ENCODE measurements at places on chromosomes 7 and 10. TPM values are rescaled to one million over a fixed set of nuclear protein-coding genes. Genes with fewer than 3 reads are reported as not detected.

Gene LEP
- not detected for total RNA-seq

Gene NPC1L1
- total RNA-seq: not detected

Gene GNGT1
- not detected for total RNA-seq

Gene SEMA3D
- total RNA-seq: 19.8 TPM

- DNase-seq: peak; percentile 26
Observed at GRCh38 chr7:27873981-27874957, 134.3 kb downstream of the TAX1BP1 start.

DNA sequence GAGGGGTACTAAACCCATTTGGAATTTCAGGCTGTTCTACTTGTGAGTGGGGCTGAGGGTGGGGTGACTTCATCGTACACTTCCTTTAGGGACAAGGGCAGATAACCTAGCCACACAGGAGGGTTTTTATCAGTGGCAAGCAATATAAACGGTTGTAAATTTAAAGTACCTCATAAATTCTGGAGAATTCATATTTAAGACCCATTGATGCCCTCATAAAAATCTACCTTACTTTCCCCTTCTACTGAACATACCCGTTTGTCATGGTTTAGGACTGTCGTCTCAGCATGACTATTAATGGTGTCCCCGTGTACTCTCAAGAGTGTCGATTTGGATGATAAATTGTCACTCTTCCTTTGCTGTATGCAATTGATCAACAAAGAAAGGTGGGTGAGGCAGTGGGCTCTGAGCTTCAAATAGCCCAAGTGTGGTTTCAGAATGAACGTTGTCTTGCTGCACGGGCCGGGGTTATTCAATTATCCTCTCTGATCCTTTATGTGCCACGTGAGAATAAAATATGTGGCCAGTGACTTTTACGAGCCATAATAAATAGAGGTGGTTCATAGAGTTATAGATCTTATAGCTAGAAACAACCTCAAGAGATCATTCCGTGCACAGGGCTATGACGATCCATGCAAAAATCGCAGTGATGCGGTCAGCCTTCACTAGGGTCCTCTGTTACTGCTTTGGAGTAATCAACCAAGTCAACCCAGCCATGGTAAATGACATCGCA is 82.2 kb downstream of the FAM107B start:
- DNase-seq: no peak

DNA sequence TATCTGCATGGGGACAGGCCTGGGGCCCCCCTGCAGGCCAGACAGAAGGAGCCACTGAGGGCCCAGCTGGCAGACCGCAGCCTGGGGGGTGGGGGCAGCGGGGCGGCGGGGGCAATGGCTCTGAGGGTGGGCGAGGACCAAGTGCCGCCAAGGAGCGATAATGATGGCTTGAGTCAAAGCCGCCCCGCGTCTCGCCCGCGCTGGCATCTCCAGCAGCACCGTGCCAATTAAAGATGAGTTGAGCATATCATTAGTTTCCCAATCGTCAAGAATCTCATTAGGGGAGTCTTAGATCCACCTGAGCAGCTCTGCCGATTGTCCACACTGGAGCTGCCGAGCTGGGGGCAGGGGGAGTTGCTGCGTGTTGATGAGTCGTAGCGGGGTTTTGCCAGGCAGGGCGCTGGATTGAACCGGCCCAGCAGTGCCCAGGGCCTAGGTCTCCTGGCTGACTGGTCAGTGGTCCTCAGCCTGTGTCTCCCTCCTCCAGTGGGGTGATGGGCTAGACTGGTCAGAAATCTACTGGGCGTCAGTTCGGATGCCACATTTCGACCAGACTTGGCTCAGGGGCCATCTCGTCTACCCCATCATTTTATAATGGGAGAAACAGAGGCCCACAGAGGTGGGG is 41.0 kb upstream of the PSMG3 start:
- DNase-seq: no peak

DNA sequence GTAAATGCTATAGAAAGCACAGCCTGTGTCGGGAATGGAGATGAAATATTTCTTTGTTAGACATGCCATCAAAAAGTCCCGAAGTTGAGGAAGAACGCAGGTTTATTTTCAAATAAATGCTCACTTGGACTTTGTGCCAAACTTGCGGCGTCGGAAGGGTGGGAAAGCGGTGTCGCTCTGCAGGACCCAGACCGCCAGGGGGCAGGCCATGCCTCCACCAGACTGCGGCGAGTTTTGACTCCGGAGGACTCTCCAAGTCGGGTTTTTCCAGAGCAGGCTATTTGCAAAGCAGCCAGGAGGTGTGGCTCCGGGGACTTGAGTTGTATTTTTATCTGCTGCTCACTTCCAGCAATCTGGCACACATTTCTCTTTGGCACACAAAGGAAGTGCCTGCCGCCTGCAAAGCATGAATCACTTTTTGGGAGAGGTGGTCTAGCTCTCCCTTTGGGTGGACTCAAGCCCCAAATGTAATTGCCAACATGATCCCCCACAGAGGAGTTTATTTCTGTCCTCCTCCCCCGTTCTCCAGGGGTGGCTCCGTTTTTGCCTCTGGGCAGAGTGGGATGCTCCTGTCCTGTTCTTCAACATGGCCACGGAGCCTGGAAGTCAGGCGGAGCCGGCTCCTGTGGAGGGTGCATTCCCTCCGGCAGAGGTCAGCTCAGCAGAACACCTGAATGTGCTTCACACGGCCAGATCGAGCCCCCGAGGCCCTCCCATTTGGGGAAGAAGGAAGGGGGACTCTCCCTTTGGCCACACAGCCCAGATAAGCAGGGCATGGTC is 82.3 kb upstream of the GPR26 start:
- peak; percentile 92 for DNase-seq

DNA sequence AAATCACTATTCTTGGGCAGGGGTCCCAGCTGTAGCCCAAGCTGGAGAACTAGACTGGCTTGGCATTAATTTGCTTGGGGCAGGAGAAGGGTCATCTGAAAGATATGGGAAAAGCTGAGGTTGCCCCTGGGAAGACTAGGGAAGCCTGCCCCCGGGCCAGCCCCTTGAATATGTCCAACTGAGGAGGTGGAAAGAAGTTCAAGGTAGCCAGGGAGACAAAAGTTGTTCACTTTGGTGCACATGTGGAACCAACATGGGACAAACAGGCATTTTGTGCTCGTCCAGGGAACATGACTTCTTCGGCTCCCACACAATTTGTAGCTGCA is 1.4 kb upstream of the LRRC61 start:
- DNase-seq: no peak

- DNase-seq: no peak
Observed at GRCh38 chr7:12028508-12028907, 182.6 kb upstream of the TMEM106B start.

DNA sequence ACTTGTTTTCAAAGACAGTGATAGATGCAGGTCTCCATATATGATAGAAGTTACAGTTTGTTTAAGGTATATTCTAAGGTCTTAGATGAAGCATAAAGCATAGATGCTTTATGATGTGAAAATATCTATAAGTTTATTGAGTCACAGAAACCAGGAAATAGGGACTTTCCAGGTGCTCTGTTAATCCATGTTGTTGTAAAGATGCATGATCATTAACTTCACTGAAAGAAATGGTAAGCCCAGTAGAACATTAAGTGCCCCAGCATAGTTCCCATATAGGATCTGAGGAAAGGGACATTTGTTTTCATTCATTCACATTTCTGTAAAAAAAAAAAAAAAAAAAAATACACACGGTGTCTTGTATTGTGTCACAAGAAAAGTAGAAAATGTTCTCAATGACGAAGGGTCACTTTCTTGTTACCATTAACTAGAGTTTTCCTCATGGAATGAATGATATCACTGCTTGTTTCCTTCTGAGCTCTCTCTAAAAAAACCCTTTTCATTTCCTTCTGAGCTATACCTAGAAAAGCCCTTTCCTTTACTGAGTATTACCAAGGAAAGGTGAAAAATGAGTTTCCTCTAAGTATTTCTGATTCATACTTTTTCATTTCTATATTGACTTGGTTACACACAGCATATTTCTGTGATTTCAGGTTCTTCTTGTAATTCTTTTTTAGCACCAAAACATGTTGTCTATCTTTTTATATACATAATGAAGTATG is 105.2 kb downstream of the MACC1 start:
- no peak for DNase-seq

DNA sequence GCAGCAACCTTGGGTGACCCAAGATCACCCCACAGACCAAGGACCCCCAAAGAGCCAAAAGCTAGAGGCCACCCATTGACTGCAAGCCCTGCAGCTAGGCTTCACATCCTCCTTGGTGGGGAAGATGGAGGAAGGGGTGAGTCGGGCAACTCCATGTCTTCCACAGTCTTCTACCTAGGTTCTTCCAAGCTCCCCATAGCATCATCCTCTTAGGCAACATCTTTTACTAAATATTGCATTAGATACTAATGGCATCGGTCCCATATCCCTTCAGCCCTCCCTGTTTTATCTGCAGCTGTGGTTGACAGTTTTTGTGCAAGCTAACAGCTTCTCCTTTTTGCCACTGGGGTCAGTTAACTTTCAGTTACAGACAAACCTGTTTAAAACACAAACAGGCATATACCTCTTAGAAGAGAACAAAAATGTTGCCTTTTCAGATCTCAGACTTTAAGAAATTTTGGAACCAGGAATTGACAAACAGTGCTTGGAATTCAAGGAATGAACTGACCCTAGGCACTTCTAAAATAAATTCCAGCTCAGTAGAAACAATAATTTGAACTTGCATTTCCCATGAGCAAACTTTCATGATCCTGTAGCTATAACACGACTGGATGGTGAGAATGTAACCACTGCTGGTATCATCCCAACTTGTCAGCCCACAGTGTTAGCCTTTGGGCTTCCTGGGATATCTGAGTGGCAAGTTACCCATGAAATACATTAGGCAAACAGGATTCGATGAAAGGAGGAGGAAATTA is 33.9 kb upstream of the MSMB start:
- no peak for DNase-seq

DNA sequence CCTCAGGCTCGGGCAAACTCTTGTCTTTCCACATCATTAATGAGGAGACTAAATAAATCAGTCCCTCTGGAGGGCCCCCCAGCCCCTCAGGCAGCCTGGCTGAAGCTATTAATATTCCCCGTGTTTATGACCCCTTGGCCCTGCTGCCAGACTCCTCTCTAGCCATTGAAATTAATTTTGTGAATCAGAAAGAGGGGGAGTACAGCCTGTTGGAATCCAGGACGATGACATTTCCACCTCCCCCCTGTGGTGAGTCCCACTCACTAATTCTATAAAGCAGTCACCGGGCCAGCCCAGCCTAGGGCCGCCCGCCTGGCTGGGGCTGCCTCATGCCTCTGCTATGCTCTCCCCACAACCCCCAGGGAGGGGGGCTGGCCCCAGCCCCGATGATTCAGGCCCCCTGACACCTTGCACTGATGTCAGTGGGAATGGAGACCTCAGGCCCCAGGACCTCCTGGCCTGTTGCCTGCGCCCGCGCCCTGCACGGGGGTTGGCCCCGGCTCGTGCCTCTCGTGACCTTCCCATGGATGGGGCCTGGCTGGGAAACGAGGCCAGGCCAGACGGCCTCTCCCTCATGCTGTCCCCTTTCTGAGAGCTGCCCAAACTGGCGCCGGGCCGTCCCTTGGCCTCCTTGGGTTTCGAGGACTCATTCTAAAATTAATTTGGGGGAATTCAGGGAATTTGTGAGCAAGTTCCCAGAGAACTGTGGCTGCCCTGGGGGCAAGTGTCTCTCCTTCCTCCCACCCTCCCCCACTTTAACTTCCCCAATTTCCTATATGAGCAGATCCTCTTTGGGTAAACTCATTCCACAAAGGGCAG is 34.0 kb downstream of the TMEM270 start:
- DNase-seq: peak; percentile 69

DNA sequence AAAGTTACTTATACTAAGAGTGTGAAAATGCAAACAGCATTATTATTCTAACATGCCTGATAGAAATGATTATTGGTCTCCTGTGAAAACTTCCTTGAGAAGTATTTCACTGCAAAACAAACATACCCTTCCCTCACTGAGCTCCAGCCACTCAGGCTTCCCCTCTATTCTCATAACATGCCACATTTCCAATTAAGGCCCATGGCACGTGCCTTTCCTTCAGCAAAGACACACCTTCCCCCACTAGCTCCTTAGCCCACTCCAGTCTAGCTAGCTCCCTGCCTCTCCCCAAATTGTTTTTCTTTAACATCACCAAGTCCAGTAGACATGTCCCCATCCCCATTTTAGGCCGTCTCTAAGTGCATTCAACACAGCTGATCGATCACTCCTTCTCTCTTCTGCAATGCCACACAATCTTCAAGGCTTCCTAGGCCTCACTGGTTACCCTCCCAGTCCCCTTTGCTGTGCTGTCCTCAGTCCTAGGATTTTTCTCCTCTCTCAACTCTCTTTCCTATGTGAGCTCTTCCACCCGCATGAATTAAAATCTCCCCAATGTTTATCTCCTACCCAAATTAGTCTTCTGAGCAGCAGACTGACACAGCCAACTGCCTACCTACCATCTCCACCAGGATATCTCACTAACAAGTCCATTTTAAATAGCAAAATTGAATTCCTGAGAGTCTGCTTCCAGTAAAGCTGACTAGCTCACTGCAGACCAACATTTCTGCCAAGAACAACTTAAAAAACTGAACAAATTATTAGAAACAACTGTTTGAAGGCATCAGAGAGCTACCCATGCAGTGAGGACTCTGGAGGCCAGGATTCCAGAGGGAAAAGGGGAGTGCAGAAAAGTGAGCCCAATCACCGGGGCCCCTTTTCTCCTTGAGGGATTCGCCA is 11.9 kb downstream of the CYTH3 start:
- DNase-seq: peak; percentile 80

DNA sequence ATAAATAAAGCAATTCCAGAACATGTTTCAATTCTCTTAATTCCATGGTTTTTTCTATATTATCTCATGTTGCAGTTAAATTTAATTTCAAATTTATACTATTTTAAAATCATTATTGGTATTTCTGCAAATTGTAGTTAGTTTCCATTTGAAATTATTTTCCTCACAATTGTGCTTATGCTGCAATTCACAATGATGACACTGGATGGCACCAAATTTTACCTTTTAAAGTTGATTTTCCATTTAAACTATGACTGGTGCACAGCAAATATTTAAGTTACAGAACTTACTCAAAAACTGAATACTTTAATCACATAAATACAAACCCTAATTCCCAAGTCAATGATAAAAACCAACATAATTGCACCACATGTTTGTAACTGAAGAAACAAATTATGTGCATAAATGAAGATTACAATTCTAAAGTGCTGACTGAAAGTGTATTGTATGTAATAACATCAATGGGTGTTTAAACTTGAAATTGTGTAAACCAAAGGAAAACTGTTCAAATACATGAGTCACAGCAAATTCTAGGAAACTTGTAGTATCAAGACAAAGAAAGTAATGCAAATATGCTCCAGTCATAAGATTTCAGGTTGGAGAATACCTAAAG is 75.3 kb upstream of the AASS start:
- peak; percentile 16 for DNase-seq

- DNase-seq: no peak
Observed at GRCh38 chr7:143257501-143257900, 5.7 kb upstream of the GSTK1 start.

- DNase-seq: no peak
Observed at GRCh38 chr7:22799633-22800032, 23.0 kb downstream of the TOMM7 start.

- no peak for DNase-seq
Observed at GRCh38 chr10:472241-472910, 217.1 kb downstream of the DIP2C start.
